Ecto neural progenitor cell (in vitro differentiated cells): ENCODE measurements at places on chromosomes 16 and 17.

GRCh38 chr16:24800586-24800985 is 45.2 kb upstream of the SLC5A11 start:
- DNase-seq: no peak

GRCh38 chr17:65914784-65915342 is 277.1 kb downstream of the CEP112 start:
- DNase-seq: no peak

DNA sequence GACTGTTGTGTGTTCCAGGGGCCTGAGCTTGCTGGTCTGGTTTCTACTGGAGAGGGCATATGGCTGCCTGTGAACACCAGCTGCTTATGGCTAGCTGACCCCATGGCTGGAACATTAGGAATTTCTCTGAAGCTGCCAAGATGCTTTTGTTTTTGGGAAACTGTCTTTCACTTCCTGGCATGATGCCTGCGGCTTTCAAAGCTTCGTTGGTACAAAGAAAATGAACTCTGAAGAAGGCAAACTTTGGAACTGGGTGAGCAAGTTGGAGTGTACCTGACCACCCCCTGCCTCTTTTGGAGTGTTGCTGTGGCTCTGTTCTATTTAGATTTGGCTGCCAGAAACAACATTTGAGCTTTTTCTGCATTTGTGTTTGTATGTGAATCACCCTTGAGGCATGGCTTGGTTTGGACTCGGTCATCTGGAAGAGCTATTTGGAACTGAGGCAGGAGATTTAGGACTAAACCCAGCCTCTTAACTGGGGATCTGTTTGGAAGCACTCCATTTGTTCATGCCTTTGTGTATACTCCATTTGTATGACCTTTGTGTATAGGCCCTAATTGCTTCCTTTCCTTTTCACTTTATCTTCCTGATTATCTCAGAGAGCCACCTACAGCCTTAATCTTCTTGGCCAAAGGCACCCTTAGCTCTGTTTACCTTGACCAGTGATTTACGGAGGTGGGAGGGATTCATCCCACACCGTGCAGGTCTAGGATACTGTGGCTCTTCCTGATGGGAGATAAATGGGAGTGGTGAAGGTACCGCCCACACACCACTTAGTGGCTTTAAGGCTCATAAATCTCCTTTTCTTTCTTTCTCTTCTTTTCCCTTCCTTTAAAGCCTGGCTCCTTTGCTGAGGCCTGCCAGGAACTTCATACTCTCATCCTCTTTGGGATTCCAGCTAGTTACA is 7.3 kb upstream of the CPHXL start:
- no peak for DNase-seq

- no peak for DNase-seq
Measured at GRCh38 chr17:2704890-2705248, 6.7 kb downstream of the CLUH start.

GRCh38 chr17:50367401-50367800 is 5.6 kb downstream of the MRPL27 start:
- DNase-seq: no peak

- DNase-seq: no peak
Measured at GRCh38 chr17:75244133-75244866, 17.1 kb downstream of the GGA3 start.

DNA sequence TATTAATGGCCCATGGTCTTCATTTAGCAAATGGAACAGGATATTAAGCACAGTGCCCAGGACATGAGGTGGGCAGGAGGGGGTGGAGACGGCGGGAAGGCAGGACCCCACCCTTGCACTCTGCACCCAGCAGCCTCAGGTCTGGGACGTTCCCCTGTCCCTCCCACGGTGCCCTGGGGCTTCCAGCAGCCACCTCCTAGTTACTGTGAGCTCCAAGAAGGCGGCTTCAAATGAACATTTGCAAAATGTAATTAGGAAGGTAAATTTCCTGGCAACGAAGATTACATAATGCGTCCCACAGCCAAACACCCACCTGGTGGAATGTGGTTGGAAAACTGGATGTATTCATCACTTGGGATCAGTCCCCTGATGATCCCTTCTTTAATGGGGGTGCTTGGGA is 59.4 kb downstream of the ENGASE start:
- DNase-seq: no peak

DNA sequence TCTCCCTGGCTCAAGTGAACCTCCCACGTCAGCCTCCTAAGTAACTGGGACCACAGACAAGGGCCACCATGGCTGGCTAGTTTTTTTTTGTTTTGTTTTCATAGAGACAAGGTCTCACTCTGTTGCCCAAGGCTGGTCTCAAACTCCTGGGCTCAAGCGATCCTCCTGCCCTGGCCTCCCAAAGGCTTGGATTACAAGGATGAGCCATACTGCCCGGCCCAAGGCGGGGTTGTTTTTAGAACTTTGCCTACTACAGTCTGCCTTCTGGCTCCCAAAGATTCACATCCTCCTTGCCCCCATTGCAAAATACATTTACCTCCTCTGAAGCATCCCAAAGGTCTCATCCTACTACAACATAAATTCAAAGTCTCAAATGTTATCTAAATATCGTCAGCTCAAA is 49.5 kb upstream of the PHOSPHO1 start:
- peak; percentile 30 for DNase-seq

- no peak for DNase-seq
Measured at GRCh38 chr17:63290351-63290750, 155.8 kb downstream of the CYB561 start.

GRCh38 chr17:48052956-48053757 is 5.0 kb downstream of the NFE2L1 start:
- peak; percentile 52 for DNase-seq

- peak; percentile 78 for DNase-seq
Measured at GRCh38 chr17:39151150-39151942, at the start of gene PLXDC1. Gene PLXDC1, minus strand, starts transcription at chr17:39151637. Its CDS starts 200 bp downstream, at chr17:39151437.

DNA sequence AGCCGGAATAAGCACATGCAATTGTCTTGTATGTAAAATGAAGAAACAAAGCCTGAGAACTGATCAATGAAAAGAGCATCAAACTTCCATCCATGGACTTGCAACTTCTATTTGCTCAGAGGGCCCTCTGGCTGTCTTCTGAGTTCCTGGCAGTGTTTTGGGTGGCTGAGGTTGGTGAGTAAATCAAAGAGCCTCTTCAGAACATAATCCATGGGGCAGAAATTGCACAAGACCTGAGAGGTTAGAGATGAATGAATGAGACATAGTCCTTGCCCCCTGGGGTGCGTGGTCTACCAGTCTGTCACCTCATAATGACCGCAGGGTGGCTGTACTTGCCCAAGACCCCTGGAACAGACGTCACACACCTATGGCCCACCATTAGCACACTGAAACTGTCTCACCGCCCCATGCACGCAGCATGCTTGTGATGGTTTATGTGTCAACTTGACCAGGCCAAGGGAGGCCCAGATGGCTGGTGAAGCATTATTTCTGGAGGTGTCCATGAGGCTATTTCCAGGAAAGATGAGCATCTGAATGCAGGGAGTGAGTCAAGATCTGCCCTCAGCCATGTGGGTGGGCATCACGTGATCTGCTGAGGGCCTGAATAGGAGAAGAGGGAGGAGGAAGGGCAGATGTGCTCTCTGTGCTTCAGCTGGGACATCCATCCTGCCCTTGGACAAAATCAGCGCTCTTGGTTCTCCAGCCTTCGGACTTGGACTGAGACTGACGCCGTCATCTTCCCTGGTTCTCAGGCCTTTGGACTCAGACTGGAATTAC is 8.3 kb downstream of the PIK3R6 start:
- no peak for DNase-seq

DNA sequence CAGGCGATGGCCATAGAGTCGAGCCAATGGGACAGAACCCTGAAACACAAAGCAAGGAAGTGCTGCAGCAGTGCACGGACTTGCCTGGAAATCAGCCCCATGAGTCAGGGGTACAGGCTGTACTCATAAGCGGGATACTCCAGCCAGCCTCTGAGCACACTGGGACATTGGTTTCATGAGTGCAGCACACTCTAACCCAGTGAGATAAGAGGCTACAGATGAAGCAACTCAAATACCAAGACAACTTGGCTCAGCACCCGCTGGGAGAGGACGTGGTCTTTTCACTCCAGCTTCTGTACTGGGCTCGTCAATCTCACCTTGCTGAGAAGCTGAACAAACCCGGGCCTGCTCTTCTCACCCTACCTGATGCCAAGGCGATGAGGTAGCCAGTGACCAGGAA is 98.2 kb downstream of the AXIN2 start:
- no peak for DNase-seq

DNA sequence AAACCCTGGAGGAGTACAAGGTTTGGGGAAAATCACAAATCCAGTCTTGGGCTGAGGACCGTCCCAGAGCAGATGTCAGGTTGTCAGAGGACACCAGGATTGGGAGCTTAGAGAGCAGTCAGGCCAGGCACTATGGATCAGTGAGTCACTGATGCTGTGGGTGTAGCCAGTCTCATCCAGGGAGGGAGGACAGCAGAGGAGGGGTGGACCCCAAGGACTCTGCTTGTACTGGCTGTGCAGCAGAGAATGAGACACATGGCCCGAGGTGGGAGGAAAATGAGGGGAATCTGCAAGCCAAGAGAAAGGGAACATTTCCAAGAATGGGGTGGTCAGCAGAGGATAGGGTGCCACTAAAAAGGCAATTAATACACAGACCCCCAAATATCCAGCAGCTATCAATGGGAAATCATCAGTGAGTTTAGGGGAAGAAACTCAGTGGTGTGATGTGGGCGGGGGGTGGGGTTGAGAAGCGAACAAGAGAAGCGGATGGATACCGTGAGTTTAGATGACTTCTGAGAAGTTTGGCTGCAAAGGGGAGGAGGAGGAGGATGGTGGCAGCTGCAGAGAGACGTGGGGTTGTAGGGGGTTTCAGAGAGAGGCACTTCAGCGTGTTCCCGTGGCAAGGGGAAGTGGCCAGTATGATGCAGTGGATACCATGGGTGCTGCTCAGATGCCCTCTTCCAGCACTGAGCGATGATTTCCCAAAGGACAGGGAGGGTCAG is 43.9 kb downstream of the ARHGAP27 start:
- DNase-seq: no peak

- no peak for DNase-seq
Measured at GRCh38 chr17:78952706-78953105, 27.0 kb downstream of the LGALS3BP start.

DNA sequence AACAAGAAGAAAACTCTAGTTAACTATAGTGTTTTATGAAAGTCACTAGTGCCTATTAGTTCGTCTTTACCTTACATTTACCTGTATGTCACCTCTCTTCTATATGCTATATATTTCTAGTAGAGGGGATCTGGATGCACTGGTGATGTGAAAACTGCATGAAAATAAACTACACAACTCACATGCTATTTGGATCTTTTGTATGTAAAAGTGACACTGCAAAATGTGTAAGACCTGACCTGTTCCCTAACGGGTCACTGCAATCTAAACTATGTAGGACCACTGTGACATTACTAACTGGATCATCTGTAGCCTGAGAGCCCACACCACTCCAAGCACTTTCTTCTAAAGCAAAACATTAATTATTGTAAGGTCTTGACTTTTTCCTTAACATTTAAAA is 1.7 kb downstream of the BLMH start:
- DNase-seq: no peak

- DNase-seq: no peak
Measured at GRCh38 chr16:57799600-57800199, 2.6 kb downstream of the KIFC3 start.

DNA sequence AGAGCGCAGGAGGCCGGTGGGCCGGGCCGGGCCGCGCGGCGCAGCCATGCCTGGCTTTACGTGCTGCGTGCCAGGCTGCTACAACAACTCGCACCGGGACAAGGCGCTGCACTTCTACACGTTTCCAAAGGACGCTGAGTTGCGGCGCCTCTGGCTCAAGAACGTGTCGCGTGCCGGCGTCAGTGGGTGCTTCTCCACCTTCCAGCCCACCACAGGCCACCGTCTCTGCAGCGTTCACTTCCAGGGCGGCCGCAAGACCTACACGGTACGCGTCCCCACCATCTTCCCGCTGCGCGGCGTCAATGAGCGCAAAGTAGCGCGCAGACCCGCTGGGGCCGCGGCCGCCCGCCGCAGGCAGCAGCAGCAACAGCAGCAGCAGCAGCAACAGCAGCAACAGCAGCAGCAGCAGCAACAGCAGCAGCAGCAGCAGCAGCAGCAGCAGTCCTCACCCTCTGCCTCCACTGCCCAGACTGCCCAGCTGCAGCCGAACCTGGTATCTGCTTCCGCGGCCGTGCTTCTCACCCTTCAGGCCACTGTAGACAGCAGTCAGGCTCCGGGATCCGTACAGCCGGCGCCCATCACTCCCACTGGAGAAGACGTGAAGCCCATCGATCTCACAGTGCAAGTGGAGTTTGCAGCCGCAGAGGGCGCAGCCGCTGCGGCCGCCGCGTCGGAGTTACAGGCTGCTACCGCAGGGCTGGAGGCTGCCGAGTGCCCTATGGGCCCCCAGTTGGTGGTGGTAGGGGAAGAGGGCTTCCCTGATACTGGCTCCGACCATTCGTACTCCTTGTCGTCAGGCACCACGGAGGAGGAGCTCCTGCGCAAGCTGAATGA is 606 bp downstream of the THAP11 start:
- DNase-seq: peak; percentile 79

DNA sequence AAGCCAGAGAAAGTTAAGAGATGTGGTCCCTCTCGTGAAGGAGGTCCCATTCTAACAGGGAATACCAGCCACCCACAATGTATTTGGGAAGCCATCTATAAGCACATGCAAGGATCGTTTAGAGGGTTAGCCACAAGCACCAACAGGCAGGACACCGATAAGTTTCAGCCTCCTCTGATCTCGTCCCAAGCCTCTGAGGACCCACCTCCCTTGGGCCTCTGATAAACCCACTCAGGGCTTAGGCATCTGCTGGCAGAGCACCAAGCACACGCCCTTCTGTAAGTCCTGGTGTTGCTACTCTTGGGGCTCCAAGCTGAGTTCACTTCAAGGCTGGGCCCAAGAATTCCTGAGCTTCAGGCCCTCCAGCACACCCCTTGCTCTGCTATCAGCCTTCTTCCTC is 5.4 kb upstream of the PNPO start:
- no peak for DNase-seq

DNA sequence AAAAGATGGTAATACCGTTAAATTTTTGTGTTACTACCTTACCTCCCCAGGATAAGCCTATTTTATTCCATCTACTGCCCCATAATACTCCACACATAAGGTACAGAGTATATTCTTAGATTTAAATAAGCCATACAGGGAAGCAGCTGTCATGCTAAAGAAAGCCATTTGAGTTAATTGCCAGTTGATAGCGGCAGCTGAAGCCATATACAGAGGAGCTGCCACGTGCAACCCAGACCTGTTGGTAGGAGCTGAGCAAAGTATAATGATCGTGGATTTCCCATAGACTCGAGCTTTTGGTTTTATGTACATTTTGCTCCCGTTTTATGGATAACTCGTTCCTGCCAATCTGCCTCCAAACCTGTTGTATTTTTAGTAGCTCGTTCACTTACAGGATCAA is 12.0 kb downstream of the CPSF4L start:
- DNase-seq: no peak

- peak; percentile 91 for DNase-seq
Measured at GRCh38 chr17:76909971-76910760, 42.0 kb downstream of the MGAT5B start.
